Activated CD8-positive, alpha-beta memory T cell treated with anti-CD3 and anti-CD28 coated beads, Interleukin-2, amount 10 ng/mL, durations not matched to agents 7 days and 5 days (primary cell): ENCODE measurements at places on chromosomes 12 and 14. TPM values are rescaled to one million over a fixed set of nuclear protein-coding genes. Genes with fewer than 3 reads are reported as not detected.

The CLEC4D gene
- total RNA-seq = not detected

The GALC gene
- total RNA-seq = 25.7 TPM

The PCED1B gene
- 63.2 TPM for total RNA-seq

The OAS3 gene
- 394 TPM for total RNA-seq

The OR10G2 gene
- not detected for total RNA-seq

The CACNA2D4 gene
- total RNA-seq = 8.2 TPM

The SAMD4A gene
- 1.6 TPM for total RNA-seq

The KLHL33 gene
- 0.59 TPM for total RNA-seq

GRCh38 chr12:13905794-13906193, 75.6 kb downstream of the GRIN2B start:
- DNase-seq = no peak

DNA sequence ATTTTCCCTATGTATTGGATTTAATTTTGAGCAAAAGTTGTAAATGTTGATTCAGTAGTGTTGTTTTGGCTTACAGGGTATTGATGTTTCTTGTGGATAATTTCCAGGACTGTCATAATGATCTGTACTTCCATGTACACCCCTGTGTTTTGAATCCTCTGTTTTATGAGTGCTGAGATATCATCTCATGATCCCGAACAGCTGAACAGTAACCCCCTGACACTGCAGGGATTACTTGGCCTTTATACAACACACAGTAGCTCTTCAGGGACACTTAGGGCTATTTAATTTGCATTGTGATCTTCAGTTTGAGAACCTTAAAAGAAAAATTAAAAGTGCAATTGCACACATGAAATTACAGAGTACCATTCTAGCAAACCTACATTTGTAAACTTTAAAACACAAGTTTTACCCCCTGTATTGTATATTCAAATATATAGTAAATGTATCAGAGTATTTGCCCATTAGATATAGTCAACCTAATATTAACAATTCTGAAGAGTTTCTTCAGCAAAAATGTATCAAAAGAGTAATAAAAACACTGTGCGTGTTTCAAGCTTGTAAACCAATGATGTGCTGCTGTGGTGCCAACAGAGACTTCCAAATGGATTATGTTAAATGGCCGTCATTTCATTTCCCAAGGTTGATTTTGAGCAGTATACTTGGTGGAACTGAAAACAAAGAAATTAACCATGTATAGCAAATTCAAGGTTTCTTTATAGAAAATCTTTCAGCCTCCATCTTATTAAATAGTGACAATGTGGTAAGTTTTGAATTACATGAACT, 27.9 kb upstream of the MYF6 start:
- no peak for DNase-seq

DNA sequence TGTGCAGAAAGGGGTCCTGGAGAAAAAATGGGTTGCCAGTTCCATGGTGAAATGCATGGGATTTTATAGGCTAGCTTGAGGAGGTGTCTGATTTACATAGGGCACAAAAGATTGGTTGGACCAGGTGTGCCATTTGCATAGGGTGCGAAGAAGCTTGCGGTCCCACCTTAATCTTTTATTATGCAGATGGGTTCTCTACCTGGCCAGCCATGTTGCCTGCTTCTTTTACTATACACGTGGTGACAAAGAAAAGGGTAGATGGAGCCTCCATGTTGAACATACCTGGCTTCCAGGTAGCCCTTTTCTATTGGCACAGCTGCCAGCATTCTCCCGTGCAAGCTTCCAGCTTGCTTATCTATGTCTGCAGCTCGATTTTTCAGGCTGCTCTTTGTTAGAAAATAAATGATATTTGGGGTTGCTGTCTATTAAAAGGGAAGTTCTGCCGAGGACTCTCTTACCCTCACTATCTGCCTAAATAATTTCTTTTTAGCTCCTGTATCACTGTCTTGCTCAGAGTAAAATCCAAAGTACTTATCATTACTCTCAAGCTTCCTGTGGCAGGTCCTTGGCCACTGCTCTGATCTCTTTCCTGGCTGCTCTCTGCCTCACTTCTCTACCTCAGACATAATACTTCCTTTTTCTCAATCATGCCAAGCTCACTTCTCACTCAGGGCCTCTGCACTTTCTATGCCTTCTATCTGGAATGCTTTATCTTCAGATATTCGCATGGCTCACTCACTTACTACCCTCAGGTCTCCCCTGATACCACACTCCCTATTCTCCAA, 216.0 kb upstream of the DAAM1 start:
- no peak for DNase-seq

DNA sequence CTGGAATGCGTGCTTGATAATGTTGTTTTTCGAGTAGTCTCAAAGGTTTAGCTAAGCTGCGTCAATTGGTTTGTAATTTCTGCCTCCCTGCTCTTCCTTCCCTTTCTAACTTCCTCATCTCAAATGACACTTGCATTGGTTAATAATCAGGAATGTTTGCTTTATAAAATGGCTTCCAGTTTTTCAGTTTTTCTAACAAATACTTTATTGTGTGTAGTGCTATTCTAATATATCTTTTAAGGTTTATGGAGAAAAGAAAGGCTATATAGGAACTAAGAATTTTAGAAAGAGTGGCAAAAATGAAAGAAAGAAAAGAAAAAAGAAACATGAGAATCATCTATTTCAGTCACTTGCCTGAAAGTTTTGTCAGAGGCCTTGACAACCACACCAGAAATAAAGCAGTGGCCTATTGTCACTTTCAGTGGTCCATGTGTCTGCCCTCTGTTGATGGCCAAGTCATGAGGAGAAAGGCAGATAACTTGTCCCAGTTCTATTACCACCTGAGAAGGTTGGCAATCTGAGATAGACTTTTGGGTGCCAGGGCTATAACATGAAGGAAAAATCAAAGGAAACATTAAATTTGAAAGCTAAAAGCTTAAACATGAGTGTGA, 221.9 kb upstream of the KITLG start:
- DNase-seq = no peak

DNA sequence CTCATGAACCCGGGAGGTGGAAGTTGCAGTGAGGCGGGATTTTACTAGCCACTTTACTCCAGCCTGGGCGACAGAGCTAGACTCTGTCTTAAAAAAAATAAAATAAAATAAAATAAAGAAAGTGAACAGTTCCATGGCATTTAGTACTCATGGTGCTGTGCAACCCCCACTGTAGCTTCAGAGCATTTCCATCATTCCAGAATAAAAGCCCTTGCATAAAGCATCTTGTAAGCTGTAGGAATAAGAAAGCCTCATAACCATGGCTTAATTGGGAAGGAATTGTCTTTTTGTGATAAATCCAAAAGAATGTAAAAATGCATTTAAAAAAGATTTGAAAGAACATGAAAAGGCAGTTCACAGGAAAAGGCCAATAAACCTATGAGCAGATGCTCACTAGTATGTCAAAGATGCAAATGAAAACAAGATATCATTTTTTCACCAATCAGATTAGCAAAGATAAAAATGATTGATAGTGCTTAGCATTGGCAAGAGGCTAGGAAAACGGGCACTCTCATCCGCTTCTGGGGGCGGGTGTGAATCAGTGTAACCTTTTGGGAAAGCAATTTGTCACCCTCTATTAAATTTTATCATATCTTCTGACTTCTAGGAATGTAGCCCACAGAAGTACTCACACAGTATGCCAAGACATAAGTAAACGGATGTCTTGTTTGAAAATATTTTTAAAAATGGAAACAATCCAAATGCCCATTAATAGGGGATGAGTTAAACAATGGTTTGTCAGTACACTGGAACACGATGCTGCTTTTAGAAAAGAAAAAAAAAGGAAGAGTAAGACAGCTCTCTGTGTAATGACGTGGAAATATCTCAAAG, 46.6 kb downstream of the CFAP251 start:
- no peak for DNase-seq

DNA sequence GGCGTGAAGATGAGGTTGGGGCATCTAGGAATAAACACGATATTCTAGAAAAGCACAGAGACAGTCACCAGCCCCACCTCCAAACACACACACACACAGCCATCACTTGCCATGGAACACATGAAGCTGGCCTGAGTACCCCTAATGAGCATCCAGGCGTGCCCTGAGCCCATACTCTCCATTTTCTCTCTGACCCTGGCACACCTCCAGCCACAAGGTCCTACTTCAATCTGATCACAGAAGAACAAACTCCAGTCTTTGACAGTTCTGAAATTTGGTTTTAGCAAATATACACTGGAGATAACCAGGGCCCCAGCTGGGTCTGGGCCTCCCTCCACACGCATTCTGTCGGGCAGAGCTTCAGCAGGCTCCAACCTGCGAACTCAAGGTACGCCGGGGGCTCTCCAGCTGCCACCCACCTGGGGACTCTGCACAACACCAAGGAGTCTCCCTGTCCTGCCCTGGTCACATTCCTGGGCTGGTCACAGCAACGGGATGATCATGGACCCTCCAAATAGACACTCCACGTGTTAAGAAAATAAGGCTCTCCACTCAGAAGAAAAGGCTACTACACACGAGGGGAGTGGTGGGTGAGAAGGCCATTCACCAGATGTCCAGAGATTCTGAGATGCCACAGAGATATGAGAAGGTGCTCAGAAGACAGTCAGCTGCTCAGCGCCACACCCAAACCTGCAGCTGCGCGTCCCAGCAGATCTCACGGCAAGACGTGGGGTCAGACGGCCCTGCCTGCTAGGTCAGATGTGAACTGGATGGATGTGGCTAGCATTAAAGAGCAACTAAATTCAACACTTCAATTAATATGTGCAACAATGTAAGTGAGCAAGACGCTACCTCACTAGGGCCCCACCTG, 57.0 kb upstream of the PNMA1 start:
- DNase-seq = no peak

DNA sequence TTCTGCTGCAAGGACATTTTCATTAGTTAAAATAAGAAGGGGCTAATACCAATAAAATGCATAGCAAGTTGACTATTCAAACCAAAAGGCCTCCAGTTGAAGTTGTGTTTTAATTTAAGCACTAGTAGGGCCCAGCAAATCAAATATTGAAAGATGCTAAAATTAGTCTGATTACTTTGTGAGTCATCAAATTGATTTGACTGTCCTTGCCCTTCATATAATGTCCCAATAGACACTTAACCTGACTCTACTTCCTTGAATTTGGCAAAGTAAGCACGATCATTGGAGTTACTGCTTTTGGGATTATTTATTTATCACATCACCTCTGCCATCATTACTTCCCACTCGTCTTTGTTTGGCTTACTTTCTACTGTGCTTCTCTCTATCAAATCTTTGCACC, 798.5 kb downstream of the DIO2 start:
- no peak for DNase-seq

- DNase-seq = no peak
These were observed 20.7 kb downstream of the ATXN2 start for GRCh38 chr12:111578276-111578970.

GRCh38 chr14:95769976-95770375, 56.1 kb upstream of the TCL1A start:
- no peak for DNase-seq

- peak; percentile 33 for DNase-seq
These were observed 114.9 kb downstream of the KIF26A start for GRCh38 chr14:104253223-104253822.

DNA sequence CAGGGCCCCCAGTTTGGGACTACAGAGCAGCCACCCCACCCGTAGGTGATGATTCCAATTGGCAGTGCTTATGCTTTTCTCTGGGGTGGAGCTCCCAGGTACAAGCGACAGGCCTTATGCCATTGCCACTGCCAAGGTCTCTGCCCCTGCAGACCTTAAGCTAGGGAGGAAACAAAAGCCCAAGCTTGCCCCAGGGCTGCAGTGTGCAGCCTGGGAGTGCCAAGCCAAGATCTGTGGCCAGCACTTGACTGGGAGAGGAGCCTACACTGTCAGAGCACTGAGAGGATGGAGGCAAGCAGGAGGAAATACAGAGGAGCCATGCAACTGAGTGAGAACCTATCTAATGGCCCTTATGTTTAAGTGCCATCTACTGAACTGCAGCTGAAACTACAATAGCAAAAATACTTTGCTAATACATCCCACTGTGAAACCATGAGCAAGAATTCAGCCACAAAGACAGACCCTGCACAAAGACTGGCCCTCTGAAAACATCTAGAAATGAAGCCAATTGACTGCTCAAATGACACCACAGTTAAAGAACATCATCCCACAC, 17.7 kb upstream of the ASCL1 start:
- no peak for DNase-seq

GRCh38 chr12:2054091-2055018, 1.6 kb downstream of the CACNA1C start:
- peak; percentile 30 for DNase-seq

DNA sequence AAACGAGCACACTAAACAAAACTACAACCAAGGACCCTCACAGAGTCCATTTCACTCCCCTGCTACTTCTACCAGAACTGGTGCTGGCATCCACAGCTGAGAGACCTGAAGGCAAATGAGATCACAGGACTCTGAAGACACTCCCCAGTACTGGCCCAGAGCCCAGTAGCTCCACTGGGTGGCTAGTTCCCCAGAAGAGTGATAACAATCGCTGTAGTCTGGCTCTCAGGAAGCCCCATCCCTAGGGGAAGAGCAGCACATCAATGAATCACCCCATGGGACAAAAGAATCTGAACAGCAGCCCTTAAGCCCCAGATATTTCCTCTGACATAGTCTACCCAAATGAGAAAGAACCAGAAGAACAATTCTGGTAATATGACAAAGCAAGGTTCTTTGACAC, 190.7 kb upstream of the BMP4 start:
- DNase-seq = no peak

DNA sequence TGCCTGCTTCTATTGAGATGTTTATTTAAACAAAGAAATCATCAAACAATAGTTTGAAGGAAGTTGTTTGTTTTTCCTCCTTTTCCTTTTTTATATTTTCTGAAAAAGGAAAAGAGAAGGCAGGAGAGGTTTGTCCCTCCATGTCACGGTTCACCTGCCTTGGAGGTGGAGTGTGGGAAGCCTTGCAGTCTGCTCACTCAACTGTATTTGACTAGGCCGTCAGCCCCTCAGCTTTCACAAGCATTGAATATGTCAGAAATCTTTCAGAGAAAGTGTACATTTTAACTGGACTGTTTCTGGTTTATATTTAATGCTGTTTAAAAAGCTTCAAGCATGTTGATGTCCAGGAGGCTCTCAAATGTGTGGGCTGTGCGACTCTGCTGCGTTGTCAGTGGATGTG, 370.4 kb downstream of the NPAS3 start:
- DNase-seq = no peak

DNA sequence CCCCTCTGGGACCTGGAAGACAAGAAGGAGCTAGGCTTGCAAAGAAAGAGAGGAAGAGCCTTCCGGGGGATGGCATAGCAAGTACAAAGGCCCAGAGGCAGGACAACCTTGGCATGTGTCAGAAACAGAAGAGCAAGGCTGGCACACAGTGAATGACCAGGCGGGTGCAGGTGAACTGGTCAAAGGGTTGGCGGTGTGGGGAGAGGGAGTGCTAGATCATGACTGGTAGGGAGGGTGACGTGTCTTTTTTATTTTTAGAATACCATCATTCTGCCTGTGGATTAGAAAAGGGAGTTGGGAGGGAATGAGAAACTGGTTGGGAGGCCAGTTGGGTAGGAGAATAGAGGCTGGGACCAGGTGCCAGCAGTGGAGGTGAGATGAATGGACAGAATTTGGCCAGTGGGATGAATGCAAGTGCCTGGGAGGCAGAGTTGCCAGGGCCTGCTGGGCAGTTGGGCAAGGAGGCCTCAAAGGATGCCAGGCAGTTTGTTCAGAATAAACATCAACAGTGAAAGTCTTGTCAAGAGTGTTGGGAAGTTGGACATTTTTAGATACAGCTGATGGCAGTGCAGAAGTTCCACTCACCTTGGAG, 168.3 kb downstream of the CACNA1C start:
- no peak for DNase-seq
